ENCODE measurements at places on chromosomes 12 and 14.

GRCh38 chr14:58944343-58944967 lies 244.0 kb upstream of the DAAM1 start:
- DNase-seq, result no peak

GRCh38 chr12:45423931-45424330 lies 208.0 kb downstream of the ANO6 start:
- no peak for DNase-seq

- no peak for DNase-seq
Measured at GRCh38 chr12:128790653-128791373, 32.9 kb downstream of the SLC15A4 start.

DNA sequence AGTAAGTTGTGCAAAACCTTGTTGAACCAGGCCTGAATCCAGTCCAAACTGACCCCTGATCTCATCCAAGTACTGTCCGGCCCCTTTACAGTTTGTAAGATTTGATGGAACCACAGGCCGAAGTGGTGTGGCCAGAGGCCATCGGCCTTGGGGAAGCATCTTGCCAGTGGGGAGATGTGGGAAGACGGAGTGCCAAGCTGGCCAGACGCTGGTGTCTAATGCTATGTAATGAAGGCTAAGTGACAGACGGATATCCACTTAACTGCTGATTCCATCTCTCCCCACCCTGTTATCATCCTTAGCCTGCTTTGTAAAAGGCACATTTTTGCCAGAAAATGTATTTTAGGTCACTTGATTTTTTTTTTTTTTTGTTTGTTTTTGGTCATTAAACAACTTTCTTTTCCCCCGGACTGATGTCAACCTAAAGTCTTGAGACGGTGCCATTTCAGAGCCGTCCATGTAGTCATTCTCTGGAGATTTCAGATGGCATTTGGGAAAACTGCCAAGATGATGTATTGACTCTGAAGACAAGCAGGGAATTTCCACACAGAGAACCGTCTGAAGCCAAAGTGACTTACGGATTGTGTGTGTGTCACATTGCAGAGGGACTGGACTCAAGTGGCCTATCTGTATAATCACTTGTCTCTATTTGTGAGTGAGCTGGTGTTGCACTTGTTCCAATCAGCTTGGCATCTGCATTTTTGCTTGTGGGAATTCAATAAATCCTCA lies 86.5 kb upstream of the MANSC4 start:
- DNase-seq, result no peak

DNA sequence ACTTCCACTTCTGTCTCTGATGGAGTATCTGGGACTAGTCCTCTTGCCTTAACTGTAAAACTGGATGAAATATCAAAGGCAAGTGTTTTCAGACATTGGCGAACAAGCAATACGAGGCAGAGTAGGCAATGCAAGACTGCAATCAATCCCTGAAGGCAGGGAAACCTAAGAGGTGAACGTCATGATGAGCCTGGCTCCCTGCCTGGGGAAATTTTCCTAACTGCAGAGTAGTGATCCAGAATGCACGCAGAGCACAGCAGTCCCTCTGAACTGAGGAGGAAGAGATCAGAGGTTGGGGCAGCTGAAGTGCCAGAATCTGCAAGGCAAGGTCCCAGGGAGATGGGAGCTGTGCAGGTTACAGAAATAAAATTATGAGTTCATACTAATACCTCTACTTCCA lies 18.5 kb downstream of the BHLHE41 start:
- DNase-seq, result no peak

DNA sequence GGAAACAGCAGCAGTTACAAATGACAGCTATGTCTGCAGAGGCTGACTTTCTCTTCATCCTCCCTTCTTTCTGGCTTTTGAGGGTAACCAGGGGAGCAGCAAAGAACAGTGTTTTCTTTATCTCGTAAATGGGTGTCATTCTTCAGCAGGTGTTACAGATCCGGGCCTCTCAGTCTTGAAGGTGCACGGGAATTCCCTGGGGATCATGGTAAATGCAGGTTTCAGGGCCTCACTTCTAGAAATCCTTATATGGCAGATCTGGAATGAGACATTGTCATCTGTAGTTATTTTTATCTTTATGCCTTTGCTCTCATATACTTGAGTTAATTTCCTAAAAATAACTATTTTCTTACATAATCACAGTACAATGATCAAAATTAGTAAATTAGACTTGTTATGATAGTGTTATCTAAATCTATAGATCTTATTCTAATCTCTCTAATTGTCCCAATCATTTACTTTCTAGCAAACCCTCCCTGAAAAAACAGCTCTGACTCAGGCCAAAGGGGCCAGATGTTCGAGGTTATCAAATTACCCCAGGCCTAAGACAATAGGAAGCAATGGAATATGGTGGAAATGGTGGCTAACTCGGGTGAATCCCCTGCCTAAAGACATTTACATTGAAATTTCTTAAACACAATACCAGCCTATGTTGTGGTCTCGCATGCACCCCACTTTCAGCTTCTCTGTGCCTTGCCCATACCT lies 145.0 kb downstream of the CAND1 start:
- no peak for DNase-seq

DNA sequence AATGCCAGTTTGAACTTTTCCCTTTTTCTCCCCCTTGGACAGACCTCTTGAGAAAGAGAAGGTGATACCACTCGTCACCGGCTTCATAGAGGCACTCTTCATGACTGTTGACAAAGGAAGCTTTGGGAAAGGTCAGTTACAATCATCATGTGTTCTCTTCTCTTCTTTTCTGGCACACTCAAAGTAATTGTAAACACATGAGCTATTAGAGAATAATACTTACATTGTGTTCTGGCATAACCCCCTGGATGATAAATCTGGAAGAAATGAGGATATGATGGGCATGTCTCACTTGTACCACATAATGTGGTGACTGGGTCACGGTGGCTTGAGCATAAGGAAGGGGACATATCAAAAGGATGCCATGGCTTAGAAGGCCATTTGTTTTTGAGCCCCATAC lies 20.0 kb downstream of the UTP20 start:
- no peak for DNase-seq

DNA sequence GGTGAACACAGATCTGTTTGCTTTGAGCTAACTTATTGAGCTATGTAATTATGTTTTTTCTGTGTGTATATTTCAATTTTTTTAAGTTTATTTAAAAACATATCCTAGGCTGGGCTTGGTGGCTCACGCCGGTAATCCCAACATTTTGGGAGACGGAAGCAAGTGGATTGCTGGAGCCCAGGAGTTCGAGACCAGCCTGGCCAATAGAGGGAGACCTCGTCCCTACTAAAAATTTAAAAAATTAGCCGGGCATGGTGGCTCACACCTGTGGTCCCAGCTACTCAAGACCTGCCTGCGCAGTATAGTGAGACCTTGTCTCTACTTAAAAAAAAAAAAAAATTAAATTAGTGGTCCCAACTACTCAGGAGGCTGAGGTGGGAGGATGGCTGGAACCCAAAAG lies 16.2 kb upstream of the RNASE1 start:
- DNase-seq, result no peak

DNA sequence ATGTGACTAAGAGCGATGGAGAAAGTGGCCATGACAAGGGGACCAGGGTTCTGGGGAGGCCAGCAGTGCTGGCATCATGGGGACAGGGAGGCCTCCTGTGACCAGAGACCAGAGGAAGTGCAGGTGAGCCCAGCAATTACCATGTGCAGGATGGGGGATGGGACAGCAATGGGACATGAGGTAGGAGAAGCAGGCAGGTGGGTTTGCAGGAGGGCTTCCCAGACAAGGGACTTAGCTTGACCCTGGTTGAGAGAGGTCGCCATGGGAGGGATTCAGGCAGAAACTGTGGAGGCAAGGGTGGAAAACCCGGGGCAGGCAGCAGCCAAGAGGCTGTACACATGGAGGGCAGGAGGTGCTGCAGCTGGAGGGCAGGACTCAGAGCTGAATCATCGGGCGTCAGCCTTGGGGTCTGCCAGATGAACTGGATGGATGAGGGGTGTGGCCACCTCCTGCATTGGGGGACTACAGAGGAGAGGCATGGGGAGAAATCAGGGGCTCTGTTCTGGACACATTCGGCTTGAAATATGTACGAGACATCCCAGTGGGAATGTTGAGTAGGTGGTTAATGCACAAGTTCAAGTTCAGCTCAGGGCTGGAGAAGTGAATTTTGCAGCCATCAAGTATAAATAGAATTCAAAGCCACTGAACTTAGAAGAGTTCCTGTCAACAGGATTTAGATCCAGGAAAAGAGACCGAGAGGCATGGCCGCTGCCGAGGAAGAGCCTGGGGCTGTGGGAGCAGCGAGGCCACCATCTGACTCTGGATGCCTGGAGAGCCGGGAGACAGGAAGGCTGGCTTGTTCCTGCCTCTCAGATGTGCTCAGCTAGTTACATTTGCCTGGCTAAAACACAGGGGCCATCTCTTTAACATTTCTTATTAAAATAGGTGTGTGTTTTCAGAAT lies 36.6 kb downstream of the SFSWAP start:
- no peak for DNase-seq

Data from GM18507 (cell line).